ENCODE measurements at places on chromosomes 16 and 17.

DNA sequence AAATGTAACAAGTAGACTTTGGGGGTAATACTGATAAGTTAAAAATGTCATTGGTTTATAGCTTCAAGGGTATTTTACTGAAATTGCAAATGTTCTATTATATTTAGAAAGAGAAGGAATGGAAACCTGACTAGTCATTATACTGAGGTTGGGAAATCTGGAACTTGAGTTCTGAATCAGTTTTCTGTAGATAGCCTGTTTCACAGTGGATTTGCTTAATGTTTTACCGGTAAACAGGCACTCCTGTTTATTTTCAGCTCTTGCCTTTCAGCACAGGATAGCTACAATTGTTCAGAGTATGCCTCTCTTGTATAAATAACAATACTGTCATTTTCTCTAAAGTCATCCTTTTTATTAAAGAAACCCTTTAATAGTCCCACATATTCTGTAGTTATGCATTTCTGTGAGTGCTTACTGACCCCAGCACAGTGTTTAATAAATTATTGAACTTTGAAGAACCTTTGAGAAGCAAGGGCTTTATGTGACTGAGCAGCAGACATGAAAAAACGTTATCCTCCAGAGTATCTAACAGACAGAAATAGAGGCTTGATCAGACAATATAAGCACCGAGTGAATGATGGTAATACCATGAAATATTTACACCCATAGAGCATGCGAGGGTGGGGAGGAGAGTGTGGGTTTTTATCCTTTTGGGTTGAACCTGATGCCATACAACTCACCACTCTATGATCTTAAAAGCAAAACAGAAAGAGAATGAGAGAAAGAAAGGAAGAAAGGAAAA is 58.2 kb downstream of the FTO start:
- DNase-seq = no peak

GRCh38 chr17:19531780-19532501 is 1.7 kb upstream of the SLC47A1 start:
- no peak for DNase-seq

DNA sequence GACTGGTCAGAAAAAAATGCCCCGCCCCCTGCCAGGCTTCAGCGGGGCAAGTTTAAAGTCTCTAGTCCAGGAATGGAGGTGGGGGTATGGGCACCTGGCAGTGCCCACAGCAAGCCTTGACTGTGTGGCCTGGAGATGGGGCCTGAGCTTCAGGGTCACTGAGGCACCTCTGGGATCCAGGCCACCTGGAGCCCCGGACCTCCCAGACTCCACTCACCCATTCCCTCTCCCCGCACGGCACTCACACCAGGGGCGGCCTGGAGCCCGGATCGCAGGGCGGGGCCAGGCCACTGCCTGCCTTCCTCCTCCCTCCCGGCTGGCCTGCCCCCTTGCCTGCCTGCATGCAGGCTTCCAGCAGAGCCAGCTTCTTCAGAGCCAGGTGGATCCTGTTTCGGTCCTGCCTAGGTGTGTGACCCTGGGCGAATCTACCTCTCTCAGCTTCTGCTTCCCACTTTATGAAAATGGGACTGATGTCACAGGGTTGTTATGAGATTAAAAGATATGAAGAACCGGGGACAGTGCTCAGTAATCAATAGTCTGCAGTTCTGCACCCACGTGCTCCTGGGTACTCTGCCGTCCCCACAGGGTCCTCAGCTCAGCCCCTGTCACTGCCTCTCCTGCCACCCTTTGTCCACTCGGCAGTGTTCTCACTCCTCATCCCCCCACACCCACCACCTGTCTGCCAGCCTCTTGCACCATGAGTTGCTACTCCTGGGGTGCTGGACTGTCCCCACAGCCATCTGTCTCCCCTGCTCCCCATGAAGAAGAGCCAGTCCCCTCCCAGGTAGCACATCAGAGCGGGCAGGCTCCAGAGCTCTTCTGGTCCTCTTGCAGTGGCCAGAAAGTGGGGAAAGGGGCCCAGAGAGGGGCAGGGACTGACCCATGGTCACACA is 1.2 kb upstream of the TCAP start:
- no peak for DNase-seq

DNA sequence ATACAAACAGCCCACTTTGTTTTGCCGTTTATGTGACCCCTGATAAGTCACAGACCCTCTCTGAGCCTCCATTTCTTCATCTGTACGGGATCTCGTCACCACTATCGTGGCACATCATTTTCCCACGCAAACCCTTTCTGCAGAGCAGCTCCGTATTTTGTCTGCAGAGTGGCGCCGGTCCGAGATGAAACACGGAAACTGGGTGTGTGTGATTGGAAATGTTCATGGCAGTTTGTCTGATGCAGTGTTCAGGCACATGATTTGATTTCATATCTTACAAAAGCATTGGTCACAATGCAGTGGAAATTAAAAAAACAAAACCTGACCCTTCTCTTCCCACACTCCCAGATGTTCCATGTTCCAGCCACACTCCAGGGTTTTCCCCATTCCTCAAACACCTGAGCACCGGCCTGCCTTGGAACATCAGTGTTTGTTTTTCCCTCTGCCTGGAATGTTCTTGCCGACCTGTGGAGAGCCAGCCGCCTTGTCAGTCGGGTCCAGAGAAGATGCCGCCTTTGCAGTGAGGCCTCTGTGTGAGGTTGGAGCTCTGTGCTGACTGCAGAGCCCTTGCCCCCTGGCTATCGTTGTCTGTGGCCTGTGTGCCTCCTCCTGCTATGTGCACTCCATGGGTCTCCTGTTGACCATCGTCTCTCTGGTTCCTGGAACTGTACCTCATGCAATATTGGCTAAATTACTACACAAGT is 39.2 kb downstream of the NT5M start:
- no peak for DNase-seq

DNA sequence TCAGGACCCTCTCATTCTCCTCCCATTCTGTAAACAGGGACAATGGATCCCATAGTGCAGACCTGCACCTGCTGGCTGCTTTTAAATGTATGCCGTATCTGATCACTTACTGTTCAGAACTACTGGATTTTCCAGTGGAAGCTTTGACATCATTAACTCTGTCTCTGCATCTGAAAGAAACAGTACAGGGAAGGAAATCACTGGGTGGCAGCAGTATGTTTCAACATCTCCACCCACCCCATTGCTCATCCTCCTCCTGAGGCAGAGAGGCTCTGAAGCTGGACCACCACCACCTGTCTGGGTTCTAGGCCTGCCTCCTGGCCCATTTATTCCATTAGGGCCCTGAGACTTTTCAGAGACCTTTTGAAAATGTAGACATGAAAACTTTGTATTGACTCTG is 2.6 kb downstream of the CCL15 start:
- DNase-seq = no peak

Data from NCI-H2081 (cell line).